ENCODE measurements at places on chromosomes 12 and 14.

DNA sequence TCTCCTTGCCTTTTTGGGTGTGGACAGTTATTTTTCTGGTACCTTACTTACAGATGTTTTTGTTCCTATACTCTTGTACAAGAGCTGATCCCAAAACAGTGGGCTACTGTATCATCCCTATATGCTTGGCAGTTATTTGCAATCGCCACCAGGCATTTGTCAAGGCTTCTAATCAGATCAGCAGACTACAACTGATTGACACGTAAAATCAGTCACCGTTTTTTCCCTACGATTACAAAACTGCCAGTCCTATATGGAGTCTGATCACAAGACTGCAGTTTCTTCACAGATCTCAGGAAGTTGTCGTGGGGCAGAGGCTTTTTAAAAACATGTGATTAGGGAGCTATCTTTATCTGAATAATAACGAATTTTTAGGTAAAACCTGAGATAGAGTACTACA is 1.3 kb downstream of the LYSET start:
- no peak for DNase-seq

DNA sequence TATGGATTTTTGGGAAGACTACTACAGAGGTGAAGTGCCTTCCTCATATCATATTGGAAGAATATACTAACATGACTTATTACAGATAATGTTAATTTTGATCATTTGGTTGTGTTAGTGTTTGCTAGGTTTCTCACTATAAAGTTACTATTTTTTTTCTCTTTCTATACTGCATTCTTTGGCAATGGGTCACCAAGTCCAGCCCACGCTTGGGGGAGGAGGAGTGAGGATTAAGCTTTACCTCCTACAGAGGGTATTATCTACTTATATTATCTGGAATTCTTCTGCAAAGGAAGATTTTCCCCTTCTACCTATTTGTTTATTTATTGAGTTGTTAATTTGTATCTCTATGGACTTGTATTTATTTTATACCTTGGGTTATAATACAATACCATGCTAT is 31.5 kb downstream of the SCN8A start:
- no peak for DNase-seq

GRCh38 chr12:118337194-118337838 is 35.4 kb downstream of the TAOK3 start:
- no peak for DNase-seq

DNA sequence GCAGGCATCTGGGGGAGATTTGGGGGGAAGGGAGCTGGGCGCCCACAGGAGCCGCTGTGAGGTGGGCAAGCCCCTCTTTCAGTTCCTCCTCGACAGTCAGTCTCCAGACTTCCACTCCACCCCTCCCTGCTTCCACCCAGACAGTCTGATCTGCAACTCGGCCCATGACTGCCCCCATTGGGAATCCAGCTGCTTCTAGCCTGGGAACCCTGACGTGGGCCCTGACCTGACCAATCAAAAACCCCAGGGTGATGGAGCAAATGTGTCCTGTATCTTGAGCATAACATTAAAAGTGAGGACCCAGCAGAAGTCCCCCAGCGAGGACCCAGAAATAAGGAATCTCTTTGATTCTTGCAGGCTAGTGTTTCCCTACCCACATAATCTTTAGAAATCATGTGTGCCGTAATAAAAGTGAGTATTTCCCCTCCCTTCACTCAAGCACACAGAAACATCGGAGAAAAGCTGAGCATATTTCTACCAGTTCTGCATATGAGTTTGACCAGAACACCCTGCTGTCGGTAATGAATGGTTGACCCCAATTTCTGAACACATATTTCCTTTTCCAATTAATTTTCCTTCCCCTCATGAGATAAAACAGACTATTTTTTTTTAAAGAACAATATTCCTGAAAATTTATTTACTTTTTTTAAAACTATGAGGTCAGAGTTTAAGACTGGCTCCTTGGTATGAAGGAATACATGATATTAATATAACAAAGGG is 6.4 kb downstream of the SSH1 start:
- peak; percentile 80 for DNase-seq

DNA sequence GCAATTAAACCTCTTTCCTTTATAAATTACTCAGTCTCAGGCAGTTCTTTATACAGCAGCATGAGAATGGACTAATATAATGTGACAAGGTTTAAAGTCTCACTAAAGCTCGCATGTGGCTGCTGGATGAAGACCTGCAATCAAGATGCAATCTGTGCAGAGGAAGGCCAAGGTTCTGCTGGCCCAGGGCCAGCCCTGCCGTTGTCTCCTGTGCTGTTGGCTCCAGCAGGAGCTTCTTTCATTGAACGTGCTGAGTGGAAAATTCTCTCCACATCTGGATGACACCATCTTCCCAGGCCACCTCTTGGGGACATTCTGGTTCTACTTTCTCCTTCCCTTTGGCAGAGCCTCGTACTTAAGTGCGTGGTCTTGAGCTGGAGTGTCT is 742.2 kb downstream of the VRK1 start:
- DNase-seq: no peak

GRCh38 chr14:56004323-56004722 is 113.9 kb upstream of the PELI2 start:
- no peak for DNase-seq

- no peak for DNase-seq
Observed at GRCh38 chr14:70567791-70568190, 32.7 kb downstream of the MED6 start.

DNA sequence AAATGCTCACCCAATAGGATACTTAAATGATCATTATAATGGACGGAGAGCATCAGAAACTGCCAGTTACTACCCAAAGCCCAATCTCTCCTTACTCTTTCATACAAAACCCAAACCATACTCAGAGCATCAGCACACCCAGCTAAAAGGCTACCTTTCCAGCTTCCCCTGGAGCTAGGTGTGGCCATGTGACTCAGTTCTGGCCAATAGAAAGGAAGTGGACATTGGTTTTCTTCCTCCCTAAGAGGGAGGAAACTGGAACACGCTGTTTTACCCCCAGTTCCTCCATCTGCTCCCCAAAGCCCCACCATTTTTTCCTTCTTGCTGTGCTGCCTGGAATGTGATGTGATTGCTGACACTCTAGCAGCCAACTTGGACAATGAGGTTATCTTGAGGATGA is 50.7 kb downstream of the SCARB1 start:
- no peak for DNase-seq

DNA sequence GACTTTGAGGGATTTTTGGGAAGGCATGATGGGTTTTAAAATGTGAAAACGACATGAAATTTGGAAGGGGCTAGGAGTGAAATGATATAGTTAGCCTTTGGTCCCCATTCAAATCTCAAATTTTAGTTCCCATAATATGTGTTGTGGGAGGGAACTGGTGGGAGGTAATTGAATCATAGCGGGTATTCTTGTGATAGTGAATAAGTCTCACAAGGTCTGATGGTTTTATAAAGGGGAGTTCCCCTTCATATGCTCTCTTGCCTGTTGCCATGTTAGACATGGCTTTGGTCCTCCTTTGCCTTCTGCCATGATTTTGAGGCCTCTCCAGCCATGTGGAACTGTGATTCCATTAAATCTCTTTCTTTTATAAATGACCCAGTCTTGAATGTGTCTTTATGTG is 72.8 kb downstream of the SLC16A7 start:
- no peak for DNase-seq

DNA sequence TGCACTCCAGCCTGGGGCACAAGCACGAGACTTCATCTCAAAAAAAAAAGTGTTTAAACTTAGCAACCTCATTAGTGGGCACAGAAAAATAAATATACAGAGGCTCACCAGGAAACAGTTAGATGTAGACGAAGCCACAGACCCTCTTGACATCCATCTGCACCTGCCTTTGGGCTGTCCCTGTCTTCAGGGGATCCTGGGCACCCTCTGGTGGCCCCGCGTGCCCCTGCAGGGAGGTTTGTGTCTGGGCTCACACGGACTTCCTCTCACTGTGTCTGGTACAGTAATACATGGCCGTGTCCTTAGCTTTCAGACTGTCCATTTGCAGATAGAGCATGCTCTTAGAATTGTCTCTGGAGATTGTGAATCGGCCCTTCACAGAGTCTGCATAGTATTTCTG is 916.5 kb downstream of the TMEM121 start:
- no peak for DNase-seq

- DNase-seq: no peak
Observed at GRCh38 chr12:54700301-54700700, 52.1 kb upstream of the DCD start.

DNA sequence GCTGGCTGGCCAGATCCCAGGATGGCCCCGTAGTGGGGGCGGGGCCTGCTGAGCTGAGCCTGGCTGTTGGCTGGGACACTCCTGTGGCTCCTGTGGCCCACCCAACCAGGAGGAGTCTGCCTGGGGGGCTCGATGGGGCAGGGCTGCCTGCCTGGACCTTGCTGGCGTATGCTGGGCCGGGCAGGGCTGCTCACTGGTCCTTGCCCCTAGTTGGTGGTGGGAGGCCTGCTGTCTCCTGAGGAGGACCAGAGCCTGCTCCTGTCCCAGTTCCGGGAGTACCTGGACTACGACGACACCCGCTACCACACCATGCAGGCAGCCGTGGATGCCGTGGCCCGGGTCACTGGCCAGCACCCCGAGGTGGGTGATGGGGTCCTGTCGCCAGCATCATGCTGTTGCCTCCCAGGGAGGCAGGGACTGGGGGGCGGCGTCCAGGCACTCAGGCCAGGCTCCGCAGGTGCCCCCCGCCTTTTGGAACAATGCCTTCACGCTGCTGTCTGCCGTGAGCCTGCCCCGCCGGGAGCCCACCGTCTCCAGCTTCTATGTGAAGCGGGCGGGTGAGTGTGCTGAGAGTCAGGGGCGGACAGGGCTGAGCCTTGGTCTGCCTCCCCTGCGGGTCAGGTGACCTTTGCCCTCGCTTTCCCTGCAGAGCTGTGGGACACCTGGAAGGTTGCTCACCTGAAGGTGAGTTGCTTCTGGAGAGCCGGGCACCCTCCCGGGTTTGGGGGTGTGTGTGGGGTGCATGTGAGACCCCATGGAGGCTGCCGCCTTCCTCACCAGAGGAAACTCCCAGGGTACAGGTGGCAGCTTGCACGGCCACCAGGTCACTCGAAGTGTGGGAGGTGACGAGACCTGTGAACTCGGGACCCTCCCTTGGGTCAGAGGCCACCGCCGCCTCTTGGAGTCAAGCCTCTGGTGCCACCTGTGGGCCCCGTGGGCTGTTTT is 3.4 kb downstream of the NOC4L start:
- peak; percentile 11 for DNase-seq

DNA sequence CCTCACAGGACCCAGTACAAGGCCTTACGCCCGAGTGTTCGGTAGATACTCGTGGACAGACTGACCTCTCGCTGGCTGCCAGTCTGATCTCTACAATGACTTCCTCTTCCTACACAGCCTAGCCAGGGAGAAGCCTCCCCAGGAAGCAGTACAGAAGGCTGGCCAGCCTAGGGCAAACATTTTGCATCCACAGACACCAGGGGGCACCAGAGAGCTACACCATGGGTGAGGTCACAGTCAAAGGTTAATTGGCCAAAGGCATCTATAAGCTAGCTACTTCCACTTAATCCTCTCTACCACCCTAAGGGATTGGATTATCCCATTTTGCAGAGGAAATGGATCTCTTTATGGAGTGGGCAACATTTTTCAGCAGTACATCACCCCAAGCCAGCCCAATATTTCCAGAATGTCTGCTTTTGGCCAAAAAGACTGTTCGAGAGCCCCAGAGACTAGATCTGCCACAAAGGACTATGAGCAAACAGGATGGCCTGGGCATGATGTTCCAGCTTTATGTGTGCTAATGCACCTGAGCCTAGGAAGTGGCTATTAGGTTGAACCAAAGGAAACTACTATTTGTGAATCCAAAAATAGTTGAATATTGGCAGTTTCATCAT is 14.6 kb upstream of the PNMA1 start:
- DNase-seq: peak; percentile 77

DNA sequence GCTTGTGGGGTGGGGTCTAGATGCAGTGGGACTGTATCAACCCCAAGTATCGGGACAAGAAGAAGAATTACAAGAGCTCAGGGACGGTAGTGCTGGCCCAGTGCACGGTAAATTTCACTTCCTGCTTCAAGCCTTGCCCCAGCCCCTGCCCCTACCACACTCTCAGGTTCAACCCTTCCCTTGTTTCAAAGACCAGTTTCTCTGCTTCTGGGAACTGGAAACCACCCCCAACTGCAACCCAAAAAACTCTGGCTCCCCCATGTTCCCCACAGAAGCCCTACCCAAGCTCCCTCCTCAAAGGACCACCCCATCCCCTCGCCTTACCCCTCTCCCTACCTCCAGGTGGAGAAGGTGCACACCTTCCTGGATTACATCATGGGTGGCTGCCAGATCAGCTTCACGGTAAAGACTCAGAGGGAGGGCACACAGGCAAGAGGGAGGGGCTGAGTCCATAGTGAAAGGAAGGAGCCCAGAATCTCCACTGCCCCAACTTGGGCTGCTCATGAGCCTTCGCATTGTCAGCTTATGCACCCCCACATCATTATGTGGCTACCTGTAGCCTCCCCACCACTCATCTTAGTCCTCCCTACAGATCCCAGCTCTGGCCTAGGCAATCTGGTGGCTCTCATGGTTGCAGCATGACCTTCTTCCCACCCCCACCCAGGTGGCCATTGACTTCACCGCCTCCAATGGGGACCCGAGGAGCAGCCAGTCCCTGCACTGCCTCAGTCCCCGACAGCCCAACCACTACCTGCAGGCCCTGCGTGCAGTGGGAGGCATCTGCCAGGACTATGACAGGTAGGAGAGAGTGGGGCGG is 4.3 kb downstream of the CPNE6 start:
- no peak for DNase-seq

- no peak for DNase-seq
Observed at GRCh38 chr14:54501480-54501879, 8.2 kb upstream of the CGRRF1 start.

GRCh38 chr14:68377459-68377858 is 415.4 kb downstream of the ZFP36L1 start:
- no peak for DNase-seq

GRCh38 chr12:121499929-121500793 is 80.7 kb downstream of the KDM2B start:
- DNase-seq: peak; percentile 76

- DNase-seq: no peak
Observed at GRCh38 chr14:103556946-103557758, 5.3 kb downstream of the BAG5 start.

- DNase-seq: no peak
Observed at GRCh38 chr14:96065661-96066459, 26.7 kb downstream of the C14orf132 start.

DNA sequence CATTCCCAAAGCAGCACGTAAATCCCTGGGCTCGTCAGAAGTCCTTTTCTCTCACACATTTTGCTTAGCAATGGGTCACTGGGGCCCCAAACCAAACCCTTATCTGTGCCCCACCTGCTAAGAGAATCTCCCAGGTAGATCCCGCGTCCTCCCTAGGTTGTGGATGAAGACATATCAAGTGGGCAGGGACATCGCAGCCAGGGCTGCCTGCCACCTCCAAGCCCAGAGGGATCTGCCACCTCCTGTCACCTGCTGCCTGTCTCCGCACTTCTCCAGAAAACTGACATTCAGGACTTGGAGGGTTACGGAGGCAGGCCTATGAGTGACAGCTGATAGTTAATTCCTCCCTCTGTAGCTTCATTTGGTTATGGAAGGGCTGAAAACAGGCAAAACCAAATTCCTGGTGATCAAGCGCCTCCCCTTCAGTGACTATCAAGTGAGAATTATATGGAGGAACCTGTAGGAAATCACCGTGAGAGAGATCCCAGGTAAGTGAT is 19.5 kb downstream of the BCL11B start:
- no peak for DNase-seq

- peak; percentile 86 for DNase-seq
Observed at GRCh38 chr12:121296618-121297434, at the start of gene CAMKK2. Gene CAMKK2, minus strand, starts transcription at chr12:121296709. Its CDS starts 22,183 bp downstream, at chr12:121274526.

- DNase-seq: no peak
Observed at GRCh38 chr12:93689076-93689834, 12.1 kb downstream of the CRADD start.

Data from 8988T (cell line).